Lower lobe of right lung (tissue), 2 donors: ENCODE measurements at places on chromosomes 13 and 19.

DNA sequence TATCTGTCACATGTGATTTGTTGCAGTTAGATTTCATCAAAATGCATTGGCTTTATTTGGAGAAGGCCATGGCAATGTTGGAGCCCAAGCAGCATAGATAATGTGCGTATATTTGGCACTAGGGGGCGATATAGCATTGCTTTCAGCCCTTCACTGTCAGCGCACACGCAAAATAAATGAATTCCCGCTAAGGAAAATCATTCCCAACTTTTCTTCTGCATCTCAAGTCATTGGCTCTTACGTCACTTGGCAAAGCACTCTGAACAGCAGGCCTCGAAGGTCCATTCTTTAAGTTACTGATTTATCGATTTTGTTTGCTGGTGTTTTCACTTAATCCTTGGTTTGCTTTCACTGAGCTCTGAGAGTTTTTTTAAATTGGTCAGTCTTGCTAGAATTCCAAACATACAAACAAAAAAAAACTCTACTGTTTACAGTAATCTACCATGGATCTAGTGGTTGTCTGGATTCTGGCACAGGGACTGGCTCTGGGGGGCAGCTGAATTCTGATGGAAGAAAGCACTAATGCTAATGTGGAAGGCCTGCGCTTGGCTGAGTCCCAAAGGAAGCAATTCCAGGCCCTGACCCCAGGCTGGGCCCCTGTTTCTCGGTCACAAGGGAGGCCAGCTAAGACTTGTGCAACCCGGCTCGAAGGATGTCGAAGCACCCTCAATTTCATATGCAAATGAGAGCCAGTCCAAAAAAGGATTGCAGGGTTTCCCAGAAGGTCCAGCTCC, 97.7 kb upstream of the IPO5 start:
- peak; percentile 49 for DNase-seq

DNA sequence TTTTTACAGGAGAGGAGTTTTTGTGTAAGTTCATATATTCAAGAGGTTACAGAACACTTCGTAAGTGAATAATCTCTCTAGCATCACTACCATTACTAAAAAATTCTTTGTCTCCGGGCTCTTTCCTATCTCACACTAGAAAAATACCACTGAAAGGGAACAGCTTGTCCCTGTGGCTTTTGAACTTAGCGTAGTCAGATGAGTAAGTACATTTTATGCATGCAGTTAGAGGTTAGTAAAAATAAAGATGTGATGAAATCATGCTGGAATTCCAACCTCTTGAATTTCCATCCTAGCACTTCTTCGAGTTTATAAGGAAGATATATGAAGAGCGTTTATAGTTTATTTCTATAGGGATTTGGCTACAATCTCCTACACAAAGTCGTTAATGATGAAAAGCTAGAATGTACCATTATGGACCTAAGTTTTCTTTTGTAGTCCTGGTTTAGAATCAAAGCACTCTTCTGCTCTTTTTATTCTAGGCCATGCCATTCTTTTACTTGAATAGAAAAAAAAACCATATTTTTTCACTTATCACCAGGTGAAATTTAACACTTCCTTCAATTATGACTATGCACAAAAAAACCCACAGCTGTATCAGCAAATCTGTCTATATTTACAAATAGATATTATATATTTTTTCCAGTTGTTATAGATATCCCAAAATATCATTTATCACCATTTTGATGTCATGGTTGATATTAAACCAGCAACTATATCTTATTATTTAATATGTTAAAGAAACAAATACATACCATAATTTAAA, 139.9 kb upstream of the PCDH9 start:
- DNase-seq: no peak

DNA sequence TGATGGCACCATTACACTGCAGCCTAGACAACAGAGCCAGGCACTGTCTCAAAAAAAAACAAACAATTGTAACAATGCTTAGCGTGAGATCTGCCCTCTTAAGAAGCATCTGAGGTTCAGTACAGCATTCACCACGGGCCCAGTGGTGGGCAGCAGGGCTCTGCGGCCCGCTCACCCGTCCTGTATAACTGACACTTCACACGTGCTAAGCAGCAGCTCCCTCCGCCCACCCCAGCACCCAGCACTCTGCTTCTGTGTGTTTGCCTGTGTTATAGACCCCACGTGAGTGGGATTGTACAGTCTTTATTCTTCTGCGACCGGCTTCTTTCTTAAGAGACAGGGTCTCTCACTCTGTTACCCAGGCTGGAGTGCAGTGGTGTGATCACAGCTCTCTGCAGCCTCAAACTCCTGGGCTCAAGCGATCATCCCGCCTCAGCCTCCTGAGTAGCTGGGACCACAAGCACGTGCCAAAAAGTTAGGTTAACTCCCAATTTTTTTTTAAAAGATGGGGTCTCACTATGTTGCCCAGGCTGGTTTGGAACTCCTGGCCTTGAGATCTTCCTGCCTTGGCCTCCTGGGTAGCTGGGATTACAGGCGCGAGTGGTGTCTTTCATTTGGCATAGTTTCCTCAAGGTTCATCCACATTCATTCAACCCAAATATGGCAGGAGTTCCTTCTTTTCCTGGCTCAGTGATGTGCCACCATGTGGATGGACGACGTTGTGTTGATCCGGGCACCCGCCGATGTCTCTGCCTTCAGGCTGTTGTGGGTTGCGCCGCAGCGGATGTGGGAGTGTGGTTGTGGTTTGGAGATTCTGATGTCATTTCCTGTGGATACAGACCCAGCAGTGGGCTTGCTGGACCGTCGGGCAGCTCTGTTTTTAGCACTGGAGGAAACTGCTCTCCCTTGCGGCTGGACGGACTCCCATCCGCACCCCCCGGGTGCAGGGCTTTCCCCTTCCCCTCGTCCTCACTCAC, 170.0 kb downstream of the KDM4B start:
- DNase-seq: peak; percentile 72

DNA sequence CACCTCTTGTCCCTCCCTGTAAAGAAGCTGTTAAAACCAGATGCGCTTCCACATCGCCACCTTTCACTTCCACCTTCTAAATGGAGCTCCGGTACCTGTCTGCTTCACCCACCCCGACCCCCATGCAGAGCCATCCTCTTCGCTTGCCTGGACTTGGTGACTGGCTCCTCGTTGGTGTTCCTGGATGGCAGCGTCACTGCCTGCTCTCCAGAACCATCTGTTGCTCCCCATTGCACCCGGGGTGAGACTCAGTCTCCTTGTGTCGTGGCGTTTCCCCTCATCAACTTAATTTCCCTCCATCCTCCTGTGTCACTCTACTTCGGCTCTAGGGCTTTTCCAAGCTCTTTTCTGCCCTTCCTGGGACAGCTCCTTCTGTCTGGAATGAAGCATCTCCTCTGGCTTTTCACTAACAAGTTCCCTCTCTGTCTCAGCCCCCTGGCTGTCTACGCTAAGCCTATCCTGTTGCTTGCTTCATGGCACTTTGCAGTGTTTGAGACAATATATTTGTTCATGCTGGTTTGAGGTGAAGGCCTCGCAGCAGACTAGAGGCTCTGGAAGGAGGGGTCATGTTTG, 10.3 kb downstream of the CEBPG start:
- DNase-seq: no peak

DNA sequence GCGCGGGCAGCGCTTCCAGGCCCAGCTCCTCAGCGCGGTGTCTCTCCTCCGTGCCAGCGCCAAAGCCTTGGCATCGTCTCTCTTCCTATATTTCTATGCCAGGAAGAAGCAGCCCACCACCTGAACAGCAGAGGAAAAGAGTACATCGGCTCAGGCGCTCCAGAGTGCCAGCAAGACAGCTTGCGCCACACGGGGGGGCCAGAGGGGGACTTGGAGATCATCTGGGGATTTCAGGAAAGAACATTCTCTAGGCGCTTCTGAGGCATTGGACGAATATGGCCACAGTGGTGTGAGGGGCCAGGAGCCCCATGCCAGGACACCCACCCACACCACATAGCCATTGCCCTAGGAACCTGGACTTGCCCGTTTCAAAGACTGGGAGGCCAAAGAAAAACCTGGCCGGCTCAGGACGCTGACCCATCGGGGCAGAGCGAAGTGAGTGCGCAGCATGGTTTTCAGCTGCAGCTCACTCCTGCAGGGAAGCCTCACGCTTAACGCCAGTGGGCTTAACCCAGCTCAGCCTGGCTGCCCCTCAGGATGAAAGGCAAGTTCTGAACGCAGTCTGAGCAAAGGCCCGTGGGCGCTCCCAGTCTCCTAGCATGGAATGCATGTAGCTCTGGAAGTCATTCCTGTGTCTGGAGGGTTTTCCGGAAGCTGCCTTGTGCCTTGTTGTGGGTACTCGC, 62.1 kb downstream of the GGACT start:
- no peak for DNase-seq

GRCh38 chr13:107531816-107532215, 683.5 kb downstream of the LIG4 start:
- DNase-seq: no peak
